Urothelium cell line (cell line): ENCODE measurements at places on chromosomes 3 and 15.

DNA sequence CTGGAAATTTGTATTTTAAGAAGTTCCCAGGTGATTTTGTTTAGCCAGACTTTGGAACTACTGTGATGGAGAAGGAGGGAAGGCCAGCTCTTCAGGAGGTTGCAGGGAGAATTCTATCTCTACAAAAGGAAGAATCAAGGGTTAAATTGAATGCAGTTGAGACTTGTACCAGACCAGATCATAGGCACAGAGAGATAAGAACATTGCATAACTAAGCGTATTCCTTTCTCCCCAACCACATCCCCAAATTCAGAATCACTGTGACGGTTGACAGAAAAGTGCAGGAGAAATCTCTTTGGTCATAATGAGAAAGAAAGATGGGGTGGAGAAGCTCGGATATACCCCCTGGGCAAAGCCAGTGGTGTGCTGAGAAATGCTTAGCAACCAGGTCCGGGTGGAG is 7.2 kb downstream of the PLD1 start:
- no peak for DNase-seq

DNA sequence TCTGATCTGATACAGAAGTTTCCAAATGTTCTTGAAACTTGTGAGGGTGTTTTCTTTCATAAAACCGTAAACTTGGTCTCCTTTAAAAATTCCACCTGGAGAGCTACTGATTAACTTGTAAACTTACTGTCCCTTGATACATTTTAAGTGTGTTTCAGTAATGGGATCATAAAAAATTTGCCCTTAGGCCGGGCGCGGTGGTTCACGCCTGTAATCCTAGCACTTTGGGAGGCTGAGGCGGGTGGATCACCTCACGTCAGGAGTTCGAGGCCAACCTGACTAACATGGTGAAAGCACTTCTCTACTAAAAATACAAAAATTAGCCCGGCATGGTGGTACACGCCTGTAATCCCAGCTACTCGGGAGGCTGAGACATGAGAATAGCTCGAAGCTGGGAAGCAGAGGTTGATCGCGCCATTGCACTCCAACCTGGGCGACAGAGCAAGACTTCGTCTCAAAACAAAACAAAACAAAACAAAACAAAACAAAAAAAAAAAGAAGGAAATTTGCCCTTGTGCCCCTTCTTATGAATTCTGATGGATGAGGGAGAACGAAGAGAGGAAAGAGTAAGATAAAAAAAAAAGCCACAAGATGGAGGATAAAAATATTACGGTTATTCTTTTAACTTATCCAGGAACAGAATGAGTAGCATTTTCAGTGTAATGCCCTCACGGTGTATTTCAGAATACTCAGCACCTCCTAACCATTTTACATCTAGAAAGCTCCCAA is 32.1 kb upstream of the AP4E1 start:
- no peak for DNase-seq

DNA sequence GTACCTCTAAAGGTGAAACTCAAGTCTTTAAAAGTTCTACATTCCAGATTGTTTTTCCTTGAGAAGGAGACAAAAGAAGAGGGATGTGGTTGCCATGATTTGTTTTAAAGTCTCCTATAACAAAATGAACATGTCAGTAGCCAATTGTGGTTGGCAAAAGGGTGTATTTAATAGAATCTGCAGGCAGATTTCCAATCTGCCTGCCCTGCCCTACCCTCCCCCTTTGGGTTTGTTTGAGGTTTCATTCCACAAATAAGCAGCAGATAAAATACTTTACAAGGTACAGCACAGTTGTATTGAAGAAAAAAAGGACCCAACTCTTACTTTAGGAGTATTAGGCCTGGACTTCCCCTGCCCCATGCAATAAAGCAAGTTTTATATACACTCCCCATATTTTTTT is 59.5 kb downstream of the MLH1 start:
- DNase-seq: no peak

DNA sequence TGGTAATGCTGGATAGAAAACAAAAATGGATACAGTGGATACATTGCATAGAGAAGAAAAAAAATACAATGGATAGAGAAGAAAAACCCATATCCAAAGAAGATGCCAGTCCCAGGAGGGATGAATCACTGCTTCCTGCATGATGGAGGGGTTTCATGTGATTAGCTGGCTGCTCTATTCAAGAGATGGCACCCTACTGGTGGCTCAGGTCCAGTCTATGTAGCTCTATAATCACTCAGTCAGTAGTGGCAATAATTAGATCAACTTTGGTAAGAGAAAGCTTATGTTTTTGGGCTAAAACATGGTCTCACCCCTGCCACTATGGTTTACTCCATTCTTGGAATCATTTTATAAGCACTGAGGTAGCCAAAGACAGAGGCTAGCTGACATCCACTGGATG is 33.7 kb upstream of the NOX5 start:
- no peak for DNase-seq

- no peak for DNase-seq
These were observed 335.6 kb downstream of the TUSC7 start for GRCh38 chr3:117045143-117045542.

- DNase-seq: no peak
These were observed 4.3 kb upstream of the SCG3 start for GRCh38 chr15:51677021-51677420.

DNA sequence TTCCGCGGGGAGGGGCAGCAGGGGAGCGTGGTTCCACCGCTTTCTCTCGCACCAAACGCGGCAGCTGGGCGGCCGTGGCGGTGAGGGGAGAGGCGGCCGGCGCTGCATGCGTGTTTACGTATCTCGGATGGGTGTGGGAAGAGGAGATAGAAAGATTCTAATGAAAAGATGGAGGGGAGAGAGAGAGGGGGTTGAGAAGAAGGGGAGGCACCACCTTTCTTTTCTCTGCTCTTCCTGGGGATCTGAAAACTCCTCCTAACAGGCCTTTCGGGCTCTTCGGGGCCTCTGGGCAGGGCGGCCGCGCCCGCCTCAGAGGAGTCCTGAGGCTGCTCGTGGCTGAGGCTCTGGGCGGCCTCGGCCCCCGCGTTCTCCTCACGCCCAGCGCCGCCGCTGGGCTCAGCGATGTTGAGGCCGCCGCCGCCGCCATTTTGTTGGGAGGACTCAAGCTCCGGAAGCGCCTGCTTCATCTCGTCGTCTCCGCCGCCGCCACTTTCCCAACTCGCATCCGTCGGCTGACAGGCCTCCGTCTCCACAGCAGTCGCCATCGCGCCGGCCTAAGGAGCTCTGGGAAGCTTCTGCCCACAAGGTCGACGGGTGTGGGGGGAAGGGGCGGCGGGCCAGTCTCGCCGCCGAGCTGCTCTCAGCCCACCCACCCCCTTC is 473 bp downstream of the TASOR start:
- peak; percentile 69 for DNase-seq

- DNase-seq: no peak
These were observed 4.7 kb upstream of the GCSAM start for GRCh38 chr3:112137781-112138180.

- no peak for DNase-seq
These were observed 176.8 kb upstream of the EPHA3 start for GRCh38 chr3:88930611-88931010.

- DNase-seq: no peak
These were observed 2.2 kb upstream of the SLC12A8 start for GRCh38 chr3:125214738-125215137.

- DNase-seq: peak; percentile 52
These were observed 127.8 kb downstream of the HCN4 start for GRCh38 chr15:73240866-73241499.

GRCh38 chr3:15460891-15461531 is 33.6 kb downstream of the EAF1 start:
- DNase-seq: no peak

DNA sequence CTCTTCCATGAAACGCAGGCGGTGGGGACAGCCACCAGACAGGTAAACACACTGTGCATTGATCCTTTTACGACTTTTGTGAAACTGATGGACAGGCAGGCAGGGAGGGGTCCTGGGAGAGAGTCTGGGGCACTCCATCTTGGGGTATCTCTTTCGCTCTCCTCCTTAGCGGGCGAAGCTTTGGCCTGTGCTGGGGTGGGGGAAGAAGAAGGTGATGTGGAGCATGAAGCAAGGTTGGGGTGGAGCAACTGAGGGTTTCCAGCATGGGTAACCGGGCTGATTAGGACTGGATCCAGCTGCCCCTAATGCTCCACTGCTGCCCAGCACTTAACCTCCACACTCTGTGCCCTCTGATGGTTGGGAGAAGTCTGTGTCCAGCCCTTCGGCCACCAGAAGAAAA is 25.6 kb downstream of the MUC20 start:
- DNase-seq: no peak

DNA sequence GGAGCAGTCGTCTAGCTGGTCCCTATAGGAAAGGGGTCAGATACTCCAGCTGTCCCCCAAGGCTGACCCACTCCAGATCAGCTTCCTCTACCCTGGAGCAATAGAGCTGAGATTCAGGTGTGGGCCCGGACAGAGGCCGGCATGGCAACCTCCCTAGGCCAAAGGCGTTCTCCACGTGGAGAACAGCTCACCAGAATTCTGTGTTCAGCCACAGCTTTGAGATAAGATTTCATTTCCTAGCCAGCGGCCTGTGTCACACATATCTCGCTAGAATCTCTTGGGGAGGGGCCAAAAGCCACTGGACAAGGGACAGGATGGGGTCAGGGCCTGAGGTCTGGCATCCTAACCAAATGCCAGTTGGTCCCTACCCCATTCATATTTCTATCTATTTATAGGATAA is 20.1 kb downstream of the SRGAP3 start:
- DNase-seq: no peak

- DNase-seq: no peak
These were observed 59.6 kb downstream of the PLCL2 start for GRCh38 chr3:16944356-16944755.

DNA sequence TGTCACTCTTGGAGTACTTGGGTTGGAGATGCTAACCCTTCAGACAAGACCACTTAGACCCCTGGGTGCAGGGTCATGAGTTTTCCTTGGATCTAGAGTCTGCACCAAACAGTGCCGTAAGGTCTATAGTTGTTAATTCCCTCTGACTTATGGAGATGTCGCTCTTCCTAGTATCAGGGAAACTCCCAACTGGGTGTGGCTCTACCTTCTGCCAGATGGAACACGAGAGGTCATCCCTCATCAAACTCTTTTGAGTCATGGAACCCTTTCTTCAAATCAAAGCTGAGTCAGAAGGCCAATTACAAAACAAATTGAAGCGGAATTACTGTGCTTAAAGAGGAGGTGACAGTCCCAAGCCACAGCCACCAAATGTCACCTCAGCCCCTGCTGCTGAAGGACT is 514.9 kb upstream of the PROK2 start:
- no peak for DNase-seq
